ENCODE measurements at places on chromosomes 3 and 15. TPM values are rescaled to one million over a fixed set of nuclear protein-coding genes. Genes with fewer than 3 reads are reported as not detected.

PLA2G4F gene
- total RNA-seq, result 3.2 TPM

GRCh38 chr3:149527531-149528339 is 53.2 kb downstream of the TM4SF4 start:
- no peak overlapping the region for H3K4me3 ChIP-seq
- DNase-seq, result no peak
- H3K4me1 ChIP-seq, result peaks cover 24% of the 10 kb centered on the region
- H3K27ac ChIP-seq, result no peak overlapping the region

CLDN16 gene
- 0.10 TPM for total RNA-seq

DNA sequence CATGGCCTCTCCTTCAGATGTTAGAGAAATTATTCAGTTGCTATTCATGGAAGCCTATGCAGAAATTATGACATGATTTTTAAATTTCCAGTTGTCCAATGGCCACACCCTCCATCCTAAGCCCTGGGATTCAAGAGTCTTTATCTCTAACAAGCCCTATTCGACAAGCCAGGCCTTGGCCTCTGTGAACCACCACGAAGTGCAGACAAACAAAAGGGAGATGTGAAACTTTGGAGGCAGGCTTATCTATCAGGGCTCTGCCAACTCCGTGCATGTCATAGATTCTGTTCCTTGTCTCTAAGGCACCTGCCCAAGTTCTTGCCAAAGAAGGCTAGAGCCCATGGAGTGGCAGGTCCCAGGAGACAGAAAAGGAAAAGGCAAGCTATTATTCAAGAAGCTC is 212.4 kb upstream of the ADAMTS9 start:
- H3K36me3 ChIP-seq, result no peaks in the 10 kb centered on the region
- H3K4me1 ChIP-seq, result peaks cover 12% of the 10 kb centered on the region
- H3K27ac ChIP-seq, result no peak overlapping the region
- DNase-seq, result no peak
- no peak overlapping the region for H3K4me3 ChIP-seq

DNA sequence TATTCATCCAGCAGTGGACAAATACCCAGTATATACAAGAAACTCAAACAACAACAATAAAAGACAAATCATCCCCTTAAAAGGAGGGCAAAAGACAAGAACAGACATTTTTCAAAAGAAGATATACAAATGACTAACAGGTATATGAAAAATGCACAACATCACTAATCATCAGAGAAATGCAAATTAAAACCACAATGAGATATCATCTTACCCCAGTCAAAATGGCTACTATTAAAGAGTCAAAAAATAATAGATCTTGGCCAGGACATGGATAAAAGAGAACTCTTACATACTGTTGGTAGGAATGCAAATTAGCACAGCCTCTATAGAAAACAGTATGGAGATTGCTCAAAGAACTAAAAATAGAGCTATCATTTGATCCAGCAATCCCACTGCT is 16.9 kb downstream of the DHX36 start:
- peaks cover 27% of the 10 kb centered on the region for H3K36me3 ChIP-seq
- no peak overlapping the region for H3K4me3 ChIP-seq
- H3K27ac ChIP-seq, result no peak overlapping the region
- H3K27me3 ChIP-seq, result no peaks in the 10 kb centered on the region
- DNase-seq, result no peak
- no peaks in the 10 kb centered on the region for H3K4me1 ChIP-seq

DNA sequence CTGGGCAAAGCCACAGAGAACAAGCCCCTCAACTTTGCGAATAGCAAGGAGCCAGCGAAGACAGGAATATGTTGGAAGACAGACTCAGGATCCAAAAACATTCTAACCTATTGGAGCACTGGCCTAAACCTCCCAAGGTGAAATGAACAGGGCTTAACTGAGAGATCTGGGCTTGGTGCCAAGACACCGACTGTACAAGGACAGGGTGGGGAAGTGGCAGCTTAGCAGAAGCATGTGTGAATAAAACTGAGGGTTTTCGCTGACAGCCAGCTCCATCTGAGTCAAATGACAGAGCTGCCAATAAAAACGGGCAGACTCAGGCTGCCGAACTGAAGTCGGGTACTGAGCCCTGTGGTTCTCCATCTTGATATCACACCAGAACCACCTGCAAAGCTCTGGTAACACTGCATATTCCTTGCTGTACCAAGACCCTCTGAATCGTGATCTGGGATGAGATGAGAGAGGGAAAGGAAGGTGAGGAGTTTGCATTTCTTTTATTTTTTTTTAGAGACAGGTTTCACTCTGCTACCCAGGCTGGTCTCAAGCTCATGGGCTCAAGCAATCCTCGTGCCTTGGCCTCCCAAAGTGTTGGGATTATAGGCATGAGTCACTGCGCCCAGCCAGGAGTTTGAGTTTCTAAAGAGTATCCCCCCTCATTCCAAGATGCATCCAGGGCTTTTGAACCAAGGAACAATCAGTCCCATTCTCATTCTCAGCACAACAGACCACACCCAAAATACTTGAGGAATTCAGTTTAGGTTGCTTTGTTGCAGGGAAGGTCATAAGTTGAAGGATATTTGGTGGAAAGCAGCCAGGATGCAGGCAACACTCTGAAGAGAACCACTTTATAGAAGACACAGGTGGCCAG is 6.0 kb upstream of the PLCB2 start:
- no peaks in the 10 kb centered on the region for H3K36me3 ChIP-seq
- no peak overlapping the region for H3K4me3 ChIP-seq
- no peak for DNase-seq
- H3K27ac ChIP-seq, result peak overlapping the region; percentile 8

DNA sequence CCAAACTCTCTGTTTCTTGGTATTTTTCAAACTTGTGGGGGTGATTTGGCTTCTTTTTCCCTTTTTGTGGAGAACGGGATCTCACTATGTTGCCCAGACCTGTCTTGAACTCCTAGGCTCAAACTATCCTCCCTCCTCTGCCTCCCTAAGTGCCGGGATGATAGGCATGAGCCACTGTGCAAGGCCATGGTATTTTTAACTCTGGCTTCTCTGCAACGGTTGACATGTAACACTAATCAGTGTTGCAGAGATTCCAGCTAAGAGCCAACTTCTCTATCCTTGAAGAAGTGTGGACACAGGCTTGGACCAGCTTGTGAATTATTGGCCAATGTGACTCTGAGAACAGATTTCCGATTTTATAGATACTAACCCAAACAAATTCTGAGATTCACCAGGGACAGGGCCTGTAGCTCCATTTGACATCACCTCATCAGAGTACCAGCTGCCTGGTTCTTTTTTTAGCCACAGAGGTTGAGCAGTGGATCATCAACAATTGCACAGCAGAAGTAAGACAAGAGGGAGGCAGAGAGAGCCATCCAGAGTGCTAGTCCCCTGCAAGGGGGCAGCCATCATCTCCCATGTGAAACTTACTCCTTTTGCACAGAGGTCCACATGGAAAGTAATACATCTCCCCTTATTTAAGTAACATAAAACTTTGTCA is 98.1 kb upstream of the SYNPR start:
- H3K27me3 ChIP-seq, result peaks cover 25% of the 10 kb centered on the region
- no peaks in the 10 kb centered on the region for H3K4me1 ChIP-seq
- no peaks in the 10 kb centered on the region for H3K36me3 ChIP-seq
- no peak overlapping the region for H3K4me3 ChIP-seq
- no peak overlapping the region for H3K27ac ChIP-seq

RLBP1 gene
- total RNA-seq, result not detected

ITPKA gene
- 1.9 TPM for total RNA-seq
